ENCODE measurements at places on chromosomes 13 and 19.

- no peak for DNase-seq
These were observed 38.4 kb downstream of the DEDD2 start for GRCh38 chr19:42178791-42179674.

GRCh38 chr13:97339019-97339987 lies 94.7 kb upstream of the RAP2A start:
- DNase-seq: no peak

GRCh38 chr19:8610041-8610935 lies at the start of gene ADAMTS10:
TSS of gene ADAMTS10 (minus strand) at chr19:8610715. CDS start at chr19:8605710, 5,005 bp downstream.
- peak; percentile 55 for DNase-seq

- no peak for DNase-seq
These were observed 601 bp upstream of the ZNF749 start for GRCh38 chr19:57434386-57435061.

DNA sequence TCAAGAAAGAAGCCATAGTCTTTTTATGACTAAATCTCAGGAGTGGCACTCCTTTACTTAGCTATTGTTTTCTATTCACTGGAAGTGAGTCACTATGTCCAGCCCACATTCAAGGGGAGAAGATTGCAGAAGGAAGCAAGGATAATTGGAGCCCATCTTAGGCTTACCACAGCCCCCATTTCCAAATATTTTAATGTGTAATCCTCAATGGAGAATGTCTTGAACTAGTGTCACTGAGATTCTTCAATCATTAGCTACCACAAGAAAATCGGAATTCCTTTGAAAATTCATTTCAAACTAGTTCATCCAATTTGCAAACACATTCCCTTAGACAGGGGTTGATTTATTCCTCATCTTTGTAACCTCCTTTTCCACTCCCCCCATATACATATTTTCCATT lies 84.7 kb downstream of the DLEU7 start:
- no peak for DNase-seq
